ENCODE measurements at places on chromosomes 11 and 22. TPM values are rescaled to one million over a fixed set of nuclear protein-coding genes. Genes with fewer than 3 reads are reported as not detected.

- no peak for DNase-seq
Observed at GRCh38 chr11:30016588-30017363, at the start of gene KCNA4. TSS of gene KCNA4 (minus strand) at chr11:30017030. CDS start at chr11:30012678, 4,352 bp downstream.

GRCh38 chr11:92776676-92777075 lies 192.8 kb upstream of the MTNR1B start:
- peak; percentile 19 for DNase-seq

- peak; percentile 68 for DNase-seq
Observed at GRCh38 chr11:15627560-15627959, 512.8 kb downstream of the INSC start.

DNA sequence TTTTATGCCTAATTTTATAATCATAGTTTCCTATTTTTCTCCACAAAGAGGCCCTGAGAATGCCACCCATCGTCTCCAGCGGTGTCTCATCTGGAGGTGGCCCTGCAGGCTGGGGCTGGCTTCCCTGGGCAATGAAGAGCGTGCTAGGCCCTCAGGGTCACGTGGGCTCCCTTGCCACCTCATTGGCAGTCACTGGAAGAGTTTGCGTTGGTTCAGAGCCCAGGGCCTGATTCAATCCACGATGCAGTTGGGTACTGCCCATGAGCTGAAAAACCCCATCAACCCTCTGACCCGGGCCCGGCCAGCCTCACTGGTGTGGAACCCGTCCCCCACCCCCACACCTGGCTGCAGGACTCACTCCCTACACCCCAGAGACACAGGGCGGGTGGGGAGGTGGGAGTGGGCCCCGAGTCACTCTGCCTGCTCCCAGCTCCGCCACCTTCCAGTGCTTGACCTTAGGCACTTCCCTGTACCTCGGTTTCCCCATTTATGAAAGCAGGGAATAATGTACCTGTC lies 43.4 kb upstream of the A4GALT start:
- DNase-seq: no peak

Gene SPI1
- total RNA-seq: not detected

Gene APOL2
- 157 TPM for total RNA-seq

DNA sequence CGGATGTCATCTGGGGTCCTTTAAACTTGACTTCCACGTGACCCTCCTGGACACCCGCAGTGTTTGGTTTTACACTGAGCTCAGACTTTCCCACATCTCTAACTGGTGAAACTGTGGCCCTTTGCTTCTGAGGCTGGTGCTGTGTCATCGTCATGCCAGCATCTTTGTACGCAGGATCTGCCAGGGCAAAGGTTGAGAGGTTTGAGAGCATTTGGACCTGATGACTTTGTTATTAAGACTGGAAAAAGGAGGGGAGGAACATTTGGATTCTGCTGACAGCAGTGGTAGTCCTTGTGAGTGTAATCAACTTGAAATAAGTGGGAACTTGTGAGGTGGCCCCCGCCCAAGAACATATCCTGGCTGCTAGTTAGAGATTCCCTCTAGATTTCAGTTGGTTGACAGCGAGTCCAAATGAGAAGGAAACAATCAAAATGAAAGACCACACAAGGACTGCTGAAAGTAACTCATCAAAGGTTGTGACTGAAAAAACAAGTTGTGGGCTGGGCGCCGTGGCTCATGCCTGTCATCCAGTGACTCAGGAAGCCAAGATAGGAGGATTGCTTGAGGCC lies 102.5 kb downstream of the KIAA1671 start:
- DNase-seq: peak; percentile 16

All from renal cortical epithelial cell (primary cell).